ENCODE measurements at places on chromosomes 3 and 15. TPM values are rescaled to one million over a fixed set of nuclear protein-coding genes. Genes with fewer than 3 reads are reported as not detected.

The CTXND1 gene
- total RNA-seq = 0.27 TPM

The LRRK1 gene
- 7.1 TPM for total RNA-seq

The MOBP gene
- not detected for total RNA-seq

The MNS1 gene
- total RNA-seq = 1.5 TPM

The PFN2 gene
- total RNA-seq = 96.1 TPM

- H3K27me3 ChIP-seq = no peaks in the 10 kb centered on the region
- no peak for DNase-seq
- H3K4me1 ChIP-seq = no peaks in the 10 kb centered on the region
- H3K36me3 ChIP-seq = no peaks in the 10 kb centered on the region
- no peak overlapping the region for H3K27ac ChIP-seq
These were observed 82.8 kb downstream of the SEC22A start for GRCh38 chr3:123284399-123285010.

- no peaks in the 10 kb centered on the region for H3K27me3 ChIP-seq
- no peak overlapping the region for H3K27ac ChIP-seq
- no peaks in the 10 kb centered on the region for H3K4me1 ChIP-seq
- no peak for DNase-seq
These were observed 466.1 kb upstream of the ATP11B start for GRCh38 chr3:182327196-182327681.

GRCh38 chr3:73349657-73350056 is 275.1 kb downstream of the PDZRN3 start:
- no peaks in the 10 kb centered on the region for H3K4me1 ChIP-seq
- no peak overlapping the region for H3K4me3 ChIP-seq
- H3K36me3 ChIP-seq = no peaks in the 10 kb centered on the region
- no peak overlapping the region for H3K27ac ChIP-seq

- no peak overlapping the region for H3K4me3 ChIP-seq
- no peaks in the 10 kb centered on the region for H3K27me3 ChIP-seq
- DNase-seq = no peak
- H3K4me1 ChIP-seq = no peaks in the 10 kb centered on the region
These were observed 91.2 kb downstream of the EDEM1 start for GRCh38 chr3:5278666-5279065.

DNA sequence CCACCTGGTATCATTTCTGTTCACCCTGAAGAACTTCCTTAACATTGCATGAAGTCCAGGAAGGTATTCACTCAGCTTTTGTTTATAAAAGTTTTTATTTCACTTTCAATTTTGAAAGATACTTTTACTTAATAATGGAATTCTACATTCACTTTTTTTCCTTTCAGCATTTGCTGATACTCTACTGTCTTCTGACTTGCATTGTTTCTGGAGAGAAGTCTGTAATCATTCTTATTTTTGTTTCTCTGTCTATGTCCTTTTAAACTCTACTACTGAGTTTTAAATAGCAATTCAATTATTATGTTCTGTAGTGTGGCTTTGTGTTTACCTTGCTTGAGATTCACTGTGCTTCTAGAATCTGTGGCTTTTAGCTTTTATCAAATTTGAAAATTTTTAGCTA is 42.4 kb downstream of the MYL3 start:
- H3K27me3 ChIP-seq = no peaks in the 10 kb centered on the region
- DNase-seq = no peak
- H3K4me3 ChIP-seq = no peak overlapping the region
- no peak overlapping the region for H3K27ac ChIP-seq

GRCh38 chr3:188583341-188584161 is 429.6 kb downstream of the LPP start:
- H3K4me3 ChIP-seq = no peak overlapping the region
- no peaks in the 10 kb centered on the region for H3K36me3 ChIP-seq
- no peak overlapping the region for H3K27ac ChIP-seq
- no peak for DNase-seq
